ENCODE measurements at places on chromosomes 4 and X.

- no peak for DNase-seq
Observed at GRCh38 chr4:40337051-40337450, 1.9 kb downstream of the CHRNA9 start.

DNA sequence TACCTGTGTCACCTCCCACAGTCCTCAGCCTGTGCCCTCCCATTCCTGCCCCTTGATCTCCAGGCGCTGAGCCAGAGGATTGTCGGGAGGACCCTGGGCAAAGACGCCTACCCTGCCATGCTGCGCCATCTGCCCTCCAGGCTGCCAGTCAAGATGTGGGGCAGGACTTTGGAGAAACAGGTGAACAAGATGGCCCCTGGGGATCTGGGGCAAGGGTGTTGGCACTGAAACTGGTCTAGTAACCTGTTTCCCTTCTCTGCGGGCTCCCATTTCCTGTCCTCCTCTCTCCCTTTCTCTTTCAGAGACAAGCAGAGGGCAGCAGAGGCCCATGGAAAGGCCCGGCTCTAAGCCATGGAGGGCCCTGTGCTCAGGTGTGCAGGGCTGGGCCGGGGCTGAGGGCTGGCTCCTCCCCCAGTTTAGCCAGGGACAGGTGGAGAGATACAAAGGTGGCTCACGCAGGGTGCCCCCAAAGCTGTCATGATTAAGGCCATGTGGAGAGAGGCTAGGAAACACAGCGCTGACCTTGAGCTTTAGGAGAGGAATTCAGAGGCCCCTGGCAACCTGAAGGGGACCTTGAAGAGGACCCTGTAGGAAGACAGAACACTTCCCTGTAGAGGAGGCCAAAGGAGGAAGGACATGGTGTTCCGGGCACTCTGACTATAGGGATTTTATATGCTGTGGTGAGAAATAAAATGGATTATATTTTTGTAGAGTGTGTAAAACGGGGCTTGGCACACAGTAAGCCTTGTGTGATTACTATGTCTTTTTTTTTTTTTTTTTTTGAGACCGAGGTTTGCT, at the start of gene GLOD5:
GLOD5 (plus strand) TSS at position 74 of the 798 bp plus-strand sequence; CDS start at position 118, 44 bp downstream.
- DNase-seq = no peak

GRCh38 chrX:47877327-47877726, 40.6 kb downstream of the ZNF81 start:
- DNase-seq = no peak

- DNase-seq = no peak
Observed at GRCh38 chr4:144705601-144706590, 59.9 kb downstream of the HHIP start.

GRCh38 chr4:93855926-93856325, 27.4 kb downstream of the ATOH1 start:
- DNase-seq = no peak

DNA sequence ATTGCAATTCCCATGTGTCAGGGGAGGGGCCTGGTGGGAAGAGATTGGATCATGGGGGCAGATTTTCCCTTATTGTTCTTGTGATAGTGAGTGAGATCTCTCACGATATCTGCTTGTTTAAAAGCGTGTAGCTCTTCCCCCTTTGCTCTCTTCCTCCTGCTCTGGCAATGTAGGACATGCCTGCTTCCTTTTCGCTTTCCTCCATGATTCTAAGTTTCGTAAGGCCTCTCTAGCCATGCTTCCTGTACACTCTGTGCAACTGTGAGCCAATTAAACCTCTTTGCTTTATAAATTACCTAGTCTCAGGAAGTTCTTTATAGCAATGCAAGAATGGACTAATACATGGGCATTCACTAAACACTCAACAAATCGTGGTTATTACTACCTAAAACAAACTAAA, 37.2 kb upstream of the PAPSS1 start:
- no peak for DNase-seq

DNA sequence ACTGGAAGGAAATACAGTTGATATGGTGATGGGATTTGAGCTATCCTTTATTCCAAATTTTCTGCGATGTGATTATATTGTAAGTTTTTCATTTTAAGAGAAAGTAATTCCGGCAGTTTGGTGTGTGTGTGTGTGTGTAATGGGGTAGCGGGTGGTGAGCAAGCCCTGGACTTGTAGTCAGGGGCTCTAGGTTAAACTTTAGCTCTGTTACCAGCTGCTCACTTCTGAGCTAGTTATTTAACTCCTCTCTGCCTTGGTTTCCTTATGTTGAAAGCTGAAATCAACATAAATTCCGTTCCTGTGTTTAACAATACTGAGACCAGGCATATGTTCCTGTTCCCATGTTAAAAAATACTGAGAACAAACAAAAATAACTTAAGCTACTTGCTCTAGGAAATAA, 174.1 kb upstream of the CASK start:
- no peak for DNase-seq

- no peak for DNase-seq
Observed at GRCh38 chr4:8289956-8290700, 20.6 kb downstream of the HTRA3 start.

- no peak for DNase-seq
Observed at GRCh38 chrX:16308773-16309172, 141.5 kb downstream of the MAGEB17 start.

DNA sequence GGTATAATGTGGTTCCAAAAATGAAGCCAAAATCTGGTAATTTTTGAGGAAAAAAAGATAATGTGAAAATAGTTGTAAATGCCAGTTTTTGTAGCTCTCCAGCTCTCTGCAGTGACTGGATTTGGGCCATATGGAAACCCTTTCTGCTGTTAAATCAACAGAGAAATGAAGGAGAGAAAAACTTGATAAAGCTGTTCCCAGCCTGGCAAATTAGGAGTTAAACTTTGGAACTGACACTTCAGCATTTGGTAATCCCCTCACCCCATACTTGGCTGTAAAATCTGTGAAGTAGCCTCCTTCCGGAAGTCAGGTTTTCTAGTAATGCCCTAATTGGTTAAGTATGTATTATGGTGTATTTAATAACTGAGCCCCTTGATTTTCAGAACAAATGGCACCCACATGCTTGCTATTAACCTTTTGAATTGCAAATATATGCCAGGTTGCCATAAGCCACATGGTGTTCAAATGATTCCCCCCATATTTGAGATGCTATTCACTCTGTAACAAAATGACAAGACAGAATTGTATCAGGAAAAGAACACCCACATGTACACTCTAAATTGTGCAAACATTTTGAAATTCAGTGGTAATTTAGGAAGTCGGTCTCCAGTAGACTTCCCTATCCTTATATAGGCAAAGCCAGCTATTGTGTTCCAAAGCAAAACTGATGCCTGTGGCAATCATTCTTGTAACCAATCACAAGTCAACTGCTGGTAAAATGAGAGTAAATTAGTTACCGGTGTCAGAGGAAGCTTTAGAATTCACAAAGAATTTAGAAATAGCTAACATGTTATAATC, 96.3 kb upstream of the ADAMTS3 start:
- no peak for DNase-seq

DNA sequence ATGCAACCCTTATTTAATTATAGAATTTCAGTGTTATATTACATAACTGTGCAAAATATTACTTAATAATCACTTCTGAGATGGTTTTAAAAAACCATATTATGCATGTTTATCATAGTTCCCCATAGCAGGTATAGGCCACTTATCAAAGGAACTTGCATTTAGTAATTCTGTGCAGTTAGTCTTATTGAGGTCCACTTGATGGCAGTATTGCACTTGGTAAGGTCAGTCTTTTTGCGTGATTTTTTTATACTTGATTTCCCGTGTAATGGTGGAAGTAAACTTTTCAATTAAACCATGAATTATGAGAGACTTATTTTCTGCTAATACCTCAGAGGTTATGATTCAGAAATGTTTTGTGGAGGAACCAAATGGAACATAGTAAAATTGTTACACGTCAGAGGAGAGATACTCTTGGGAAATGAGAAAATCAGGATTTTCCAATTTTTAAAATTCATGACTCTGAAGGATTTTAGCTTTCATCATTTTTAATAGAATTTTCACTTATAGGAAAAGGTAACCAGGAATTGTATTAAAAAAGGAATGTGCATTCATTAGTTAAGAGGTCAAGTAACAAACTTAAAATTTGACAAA, 230.0 kb downstream of the CCSER1 start:
- DNase-seq = no peak

DNA sequence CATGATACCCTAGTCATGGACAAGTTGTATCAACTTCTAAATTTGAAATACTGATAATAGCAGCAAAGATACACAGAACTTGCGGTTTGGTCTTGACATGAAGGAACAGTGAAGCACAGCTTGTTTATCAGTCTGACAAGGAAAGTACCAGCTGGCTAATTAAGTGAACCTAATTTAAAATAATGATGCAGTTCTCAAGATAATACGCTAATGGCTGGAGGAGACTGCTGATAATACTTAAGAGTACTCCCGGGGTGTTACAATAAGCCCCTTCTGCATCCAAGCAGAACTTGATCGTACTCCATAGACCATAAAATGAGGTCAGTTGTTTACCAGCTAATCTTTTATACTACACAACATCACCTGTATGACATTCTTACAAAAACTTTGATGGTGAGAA, 697.5 kb downstream of the FSTL5 start:
- no peak for DNase-seq

DNA sequence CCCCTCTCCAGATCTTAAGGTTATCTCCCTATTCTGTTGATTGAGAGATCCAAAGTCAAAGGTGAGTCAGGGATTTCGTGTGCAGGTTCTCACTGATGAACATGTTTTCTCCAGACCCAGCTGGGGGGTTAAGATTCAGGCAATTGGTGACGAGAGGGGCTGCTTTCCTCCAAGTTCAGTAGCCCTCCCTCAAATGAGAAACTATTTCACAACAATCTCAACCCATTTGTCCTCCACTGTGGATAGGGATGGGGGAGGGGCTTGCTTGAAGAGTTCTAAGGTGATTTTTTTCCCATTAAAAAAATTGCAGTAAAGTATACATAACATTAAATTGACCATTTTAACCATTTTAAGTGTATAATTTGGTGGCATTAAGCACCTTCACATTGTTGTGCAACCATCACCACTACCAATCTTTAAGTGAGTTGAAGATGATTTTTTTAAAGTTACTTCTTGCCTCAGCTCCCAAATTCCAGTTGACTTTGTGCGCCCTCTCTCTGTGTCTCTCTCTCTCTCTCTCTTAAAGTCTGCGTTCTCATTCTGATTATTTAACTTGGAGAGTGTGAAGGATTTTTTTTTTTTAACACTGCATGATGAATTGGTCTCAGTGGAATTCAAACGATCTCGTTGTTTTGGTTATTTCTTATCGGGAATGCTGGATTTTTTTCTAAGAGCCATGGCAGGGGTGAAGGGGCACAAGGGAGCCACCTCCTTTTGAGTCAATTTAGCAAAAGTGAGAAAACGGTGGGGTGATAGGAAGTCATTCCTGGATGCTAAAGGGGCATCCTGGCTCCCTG, 175.9 kb downstream of the SHROOM3 start:
- no peak for DNase-seq

DNA sequence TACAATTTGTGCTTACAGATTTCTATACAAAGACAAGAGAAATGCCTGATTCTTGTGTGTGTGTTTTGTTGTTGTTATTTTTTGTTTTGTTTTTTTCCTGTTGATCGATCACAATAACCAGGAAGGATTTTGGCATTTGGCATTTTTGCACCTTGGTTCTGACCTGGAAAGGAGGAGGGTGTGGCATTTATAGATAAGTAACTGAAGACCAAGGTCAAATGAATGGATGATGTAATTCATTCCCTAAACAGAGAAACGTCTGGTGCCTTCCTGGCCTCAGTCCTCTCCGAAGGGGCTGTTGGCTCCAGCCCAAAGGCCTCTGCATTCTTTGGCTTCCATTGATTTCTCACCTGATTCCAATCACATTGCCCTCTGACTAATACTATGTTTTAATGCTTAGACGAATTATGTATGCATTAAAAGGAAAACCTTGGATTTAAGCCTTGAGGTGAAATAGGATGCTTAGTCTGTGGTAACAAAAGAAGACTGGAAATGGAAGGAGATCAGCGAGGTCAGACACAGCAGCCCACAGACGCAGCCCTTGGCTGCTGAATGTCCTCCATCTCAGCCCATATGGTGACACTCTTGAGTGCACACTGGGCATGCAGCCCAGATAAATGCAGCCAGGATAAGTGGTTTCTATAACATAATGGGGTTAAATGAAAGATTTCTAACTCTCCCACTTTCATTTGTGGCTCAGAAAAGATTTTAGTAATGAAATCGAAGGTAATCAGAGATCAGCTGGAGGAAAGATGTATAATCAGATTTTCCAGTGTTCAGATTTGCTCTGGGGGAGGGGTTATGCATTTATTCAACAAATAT, 60.5 kb upstream of the TRIM2 start:
- no peak for DNase-seq

- no peak for DNase-seq
Observed at GRCh38 chrX:119826399-119826959, 26.3 kb downstream of the UPF3B start.

DNA sequence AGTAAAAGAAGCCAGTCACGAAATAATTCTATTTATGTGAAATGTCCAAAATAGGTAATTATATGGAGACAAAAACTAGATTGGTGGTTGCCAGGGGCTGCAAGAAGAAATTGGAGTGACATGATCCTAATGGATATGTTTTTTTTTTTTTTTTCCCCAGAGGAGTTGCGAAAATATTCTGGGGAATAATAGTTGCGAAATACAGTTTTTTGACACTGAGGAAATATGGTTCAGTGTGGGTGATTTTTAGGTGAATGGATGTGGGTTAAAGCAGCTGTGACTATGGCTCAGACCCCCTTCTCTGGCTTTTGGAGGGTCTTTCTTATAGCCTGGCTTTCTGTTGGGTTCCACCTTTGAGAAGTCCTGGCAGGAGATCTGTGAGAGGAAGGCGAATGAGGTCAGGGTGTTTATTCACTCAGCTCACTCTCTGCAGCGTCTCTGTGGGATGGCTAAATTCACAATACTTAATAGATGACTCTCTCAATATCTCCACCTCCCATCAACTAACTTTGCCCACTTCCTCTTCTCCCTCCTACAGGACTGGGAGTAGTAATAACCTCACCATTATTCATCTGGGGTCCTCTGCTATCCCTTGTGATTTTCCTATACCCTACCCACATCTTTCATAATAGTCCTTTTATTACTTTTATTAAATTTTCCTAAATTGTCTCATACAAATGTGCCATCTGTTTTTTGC, 15.3 kb upstream of the RAB9B start:
- DNase-seq = no peak

GRCh38 chr4:143185253-143186107, 763 bp downstream of the USP38 start:
- no peak for DNase-seq

DNA sequence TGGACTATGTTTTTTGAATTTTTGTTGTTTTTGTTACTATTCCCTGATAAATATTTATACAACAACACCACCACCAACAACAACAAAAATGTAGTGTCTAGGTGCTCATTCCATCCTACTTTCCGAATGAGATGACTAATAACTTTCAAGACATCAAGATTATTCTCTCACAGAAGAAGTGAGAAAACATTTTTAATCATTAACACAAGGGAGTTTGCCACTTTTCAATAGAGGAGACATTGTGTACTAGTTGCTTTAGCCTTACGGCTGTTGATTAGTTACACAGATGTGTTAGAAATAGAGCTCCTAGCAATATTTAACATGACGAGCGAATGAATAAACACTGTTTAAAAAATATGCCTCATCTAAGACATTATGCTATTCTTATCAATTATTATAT, 898.8 kb downstream of the C4orf33 start:
- DNase-seq = no peak
